ENCODE measurements at places on chromosomes 6 and 20.

DNA sequence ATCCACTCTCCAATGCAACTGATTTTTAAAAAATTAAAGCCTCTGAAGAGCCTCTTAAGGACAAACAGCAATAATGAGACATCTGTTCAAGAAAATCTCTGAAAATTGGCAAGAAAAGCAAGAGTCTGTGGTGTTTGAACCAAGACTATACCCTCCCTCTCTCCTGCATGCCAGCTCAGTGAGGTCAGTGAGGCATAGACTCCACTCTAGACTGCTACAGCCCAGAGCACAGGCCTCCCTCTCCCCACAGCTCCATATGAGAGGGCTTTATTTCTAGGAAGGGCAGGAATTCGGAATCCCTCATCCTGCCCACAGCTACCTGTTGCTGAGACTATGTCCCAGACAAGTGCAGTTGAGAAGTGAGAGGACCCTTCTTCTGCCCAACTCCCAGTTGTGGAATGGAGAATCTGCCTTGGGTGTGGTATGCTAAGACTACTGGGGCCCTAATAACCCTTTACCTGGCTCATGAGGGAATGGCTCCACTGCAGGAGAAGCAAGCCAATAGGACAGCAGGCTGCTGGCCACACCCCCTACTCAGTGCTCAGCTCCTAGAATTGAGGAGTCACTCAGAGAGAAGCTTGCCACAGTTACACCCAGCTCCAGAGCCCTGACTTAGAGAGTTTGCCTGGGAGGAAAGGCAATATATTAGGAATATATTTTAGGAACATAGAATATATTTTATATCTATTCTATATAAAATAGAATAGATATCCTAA lies 22.7 kb upstream of the HLA-DQA1 start:
- peak; percentile 56 for DNase-seq

DNA sequence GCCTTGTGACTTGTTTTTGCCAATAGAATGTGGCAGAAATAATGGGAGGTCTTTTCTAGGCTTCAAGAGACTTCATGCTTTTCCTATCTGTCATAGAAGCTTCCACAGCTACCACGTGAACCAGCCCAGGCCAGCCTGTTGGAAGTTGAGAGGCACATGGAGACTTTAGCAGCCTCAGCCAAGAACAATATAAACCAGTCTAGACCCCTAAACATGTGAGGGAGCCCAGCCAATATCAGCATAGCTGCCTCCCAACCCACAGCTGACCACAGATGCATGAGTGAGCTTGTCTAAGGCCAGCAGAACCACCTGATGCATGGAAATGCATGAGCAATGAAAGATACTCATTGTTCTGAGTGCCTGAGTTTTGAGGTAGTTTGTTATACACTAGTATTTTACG lies 540.7 kb upstream of the BTBD3 start:
- no peak for DNase-seq

GRCh38 chr6:15880262-15880973 lies 217.6 kb upstream of the DTNBP1 start:
- DNase-seq = no peak

- no peak for DNase-seq
Observed at GRCh38 chr6:26472549-26473290, 15.0 kb downstream of the BTN2A1 start.

- DNase-seq = no peak
Observed at GRCh38 chr20:49699200-49699992, 14.3 kb downstream of the B4GALT5 start.

GRCh38 chr6:16979677-16980370 lies 122.0 kb upstream of the STMND1 start:
- no peak for DNase-seq

- DNase-seq = no peak
Observed at GRCh38 chr6:69917834-69918233, 51.5 kb downstream of the COL19A1 start.

DNA sequence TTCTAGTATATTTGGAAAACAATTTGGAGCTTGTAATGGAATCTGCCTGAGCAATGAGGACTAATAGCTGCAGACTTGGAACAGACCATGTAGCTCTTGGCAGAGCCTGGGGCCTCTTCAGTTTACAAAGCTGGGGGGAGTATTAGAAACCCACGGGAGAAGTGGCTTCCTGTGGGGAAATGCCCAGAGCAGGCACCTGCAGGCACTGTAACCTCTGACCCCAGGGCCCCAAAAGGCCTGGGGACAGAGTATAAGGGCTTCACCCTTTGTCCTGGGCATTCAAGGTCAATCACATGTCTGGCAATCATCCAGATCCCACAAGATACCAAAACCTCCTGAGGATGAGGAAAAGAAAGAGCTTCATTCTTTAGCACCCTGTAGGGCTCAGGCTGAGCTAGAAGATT lies 19.4 kb downstream of the PKIG start:
- DNase-seq = no peak

GRCh38 chr20:35238170-35238569 lies 11.7 kb downstream of the MMP24 start:
- DNase-seq = no peak

Data from lower lobe of right lung (tissue), 2 donors.